ENCODE measurements at places on chromosomes 4 and X. TPM values are rescaled to one million over a fixed set of nuclear protein-coding genes. Genes with fewer than 3 reads are reported as not detected.

Gene SPATA4
- total RNA-seq = not detected

Gene CXCL9
- not detected for total RNA-seq

Gene HAND2
- total RNA-seq = 0.42 TPM

Gene MAGEA12
- not detected for total RNA-seq

Gene ADH1B
- total RNA-seq = not detected

Gene UGT2A1
- total RNA-seq = not detected

Gene RTL5
- 2.9 TPM for total RNA-seq

Gene GLUD2
- 1.6 TPM for total RNA-seq

Gene ZNF732
- not detected for total RNA-seq

Gene IL2
- not detected for total RNA-seq

Gene HTN1
- not detected for total RNA-seq

Measured in A549 treated with RU486 at 1 μM for 4 hours (cell line).